ENCODE measurements at places on chromosomes 11 and 22.

DNA sequence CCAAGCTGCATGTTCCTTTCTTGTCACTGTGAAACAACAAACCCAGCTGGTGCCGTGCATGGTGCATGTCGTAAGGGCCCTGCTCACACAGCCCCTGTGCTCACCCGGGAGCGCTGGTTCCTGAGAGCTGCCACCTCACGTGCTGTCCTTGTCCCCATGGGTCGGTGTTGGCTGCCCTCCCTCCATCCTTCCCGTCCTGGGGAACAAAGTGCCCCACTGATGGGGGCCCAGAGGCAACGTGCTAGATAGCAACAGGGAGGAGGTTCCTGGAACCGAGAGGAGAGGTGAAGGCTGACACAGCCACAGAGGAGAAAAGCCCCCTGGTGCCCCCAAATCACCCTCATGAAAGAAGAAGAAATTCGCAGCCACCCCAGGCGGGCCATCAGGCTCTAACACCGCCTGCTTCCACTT, 56.6 kb upstream of the SLC22A12 start:
- DNase-seq, result no peak

DNA sequence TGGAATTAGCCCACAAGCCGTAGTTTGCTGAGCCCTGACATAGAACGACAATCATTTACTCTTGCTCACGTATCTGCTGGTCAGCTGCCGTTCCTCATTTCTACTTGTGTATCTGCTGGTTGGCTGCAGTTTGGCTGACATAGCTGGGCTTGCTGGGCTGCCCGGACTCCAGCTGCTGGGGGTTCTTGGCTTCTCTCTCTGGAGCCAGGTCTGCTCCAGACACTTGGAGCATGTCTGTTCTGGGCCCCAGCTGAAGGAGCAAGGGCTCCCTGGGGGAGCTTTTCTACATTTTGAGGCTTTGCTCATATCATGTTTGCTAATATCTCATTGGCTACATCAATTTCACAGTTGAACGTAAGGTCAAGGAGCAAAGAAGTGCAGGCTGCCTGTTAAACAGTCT, 47.3 kb downstream of the PRDM11 start:
- no peak for DNase-seq

GRCh38 chr11:2312232-2313042, 10.6 kb downstream of the TSPAN32 start:
- DNase-seq, result no peak

DNA sequence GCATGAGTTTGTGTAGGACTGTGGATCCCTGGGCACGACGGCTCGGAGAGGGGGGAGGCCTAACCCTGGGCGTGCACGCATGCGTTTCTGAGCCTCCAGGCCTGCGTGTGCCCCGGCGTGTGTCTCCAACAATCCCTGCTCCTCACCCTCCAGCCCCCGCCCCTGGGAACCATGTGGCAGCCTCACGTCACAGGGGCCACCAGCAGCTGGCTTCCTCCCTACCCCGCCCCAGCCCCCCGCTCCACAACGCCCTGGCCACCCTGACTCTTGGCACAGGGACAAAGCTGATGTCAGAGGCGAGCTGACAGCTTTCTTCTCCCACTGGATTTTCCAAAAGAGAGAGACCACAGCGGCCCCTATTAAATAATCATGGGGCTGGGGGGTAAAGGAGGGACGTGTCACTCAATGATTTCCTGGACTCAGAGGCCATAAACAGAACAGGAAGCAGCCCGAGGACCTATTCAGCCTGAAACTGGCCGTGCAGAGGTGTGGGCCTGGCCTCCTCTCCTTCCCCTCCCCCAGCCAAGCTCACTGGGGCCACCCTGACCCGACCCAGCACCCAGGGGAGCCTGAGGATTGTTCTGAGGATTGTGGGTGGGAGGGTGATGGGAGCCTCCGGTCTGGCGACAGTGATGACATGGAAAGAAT, 6.8 kb upstream of the LIF start:
- no peak for DNase-seq

DNA sequence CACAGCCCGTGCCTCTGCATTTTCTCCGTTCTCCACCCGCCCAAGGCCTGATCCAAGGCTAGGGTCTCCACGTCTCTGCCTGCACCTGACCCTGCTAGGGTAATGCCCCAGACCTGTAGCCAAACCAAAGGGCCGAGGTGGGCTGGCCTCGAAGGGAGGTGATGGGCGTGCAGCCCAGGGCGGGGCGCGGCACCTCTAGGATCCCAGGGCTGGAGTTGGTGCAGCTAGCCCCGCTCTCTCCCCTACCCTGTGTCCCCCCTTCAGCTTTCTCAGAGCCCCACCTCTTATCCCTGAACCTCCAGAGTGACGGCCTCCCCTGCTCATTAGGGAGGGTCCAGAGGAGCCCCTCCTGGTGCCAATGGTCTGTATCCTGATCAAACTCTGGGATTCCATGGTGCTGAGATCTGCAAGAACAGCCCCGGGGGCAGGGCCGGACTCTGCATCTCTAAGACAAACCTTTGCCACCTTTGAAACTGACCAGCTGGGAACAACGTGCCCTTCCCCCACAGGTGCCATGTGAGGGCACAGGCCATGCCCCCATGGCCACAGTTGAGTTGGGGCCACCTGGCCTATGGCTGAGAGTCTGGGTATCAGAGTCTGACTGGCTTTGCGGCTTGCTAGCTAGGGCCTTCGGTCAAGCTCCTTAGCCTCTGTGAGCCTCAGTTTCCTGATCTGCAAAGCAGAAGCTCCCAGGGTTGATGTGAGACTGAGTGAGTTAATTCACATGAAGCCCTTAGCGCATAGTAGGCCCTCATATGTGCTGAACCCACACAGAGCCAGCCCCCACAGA, 23.1 kb upstream of the CBX7 start:
- DNase-seq, result peak; percentile 19

DNA sequence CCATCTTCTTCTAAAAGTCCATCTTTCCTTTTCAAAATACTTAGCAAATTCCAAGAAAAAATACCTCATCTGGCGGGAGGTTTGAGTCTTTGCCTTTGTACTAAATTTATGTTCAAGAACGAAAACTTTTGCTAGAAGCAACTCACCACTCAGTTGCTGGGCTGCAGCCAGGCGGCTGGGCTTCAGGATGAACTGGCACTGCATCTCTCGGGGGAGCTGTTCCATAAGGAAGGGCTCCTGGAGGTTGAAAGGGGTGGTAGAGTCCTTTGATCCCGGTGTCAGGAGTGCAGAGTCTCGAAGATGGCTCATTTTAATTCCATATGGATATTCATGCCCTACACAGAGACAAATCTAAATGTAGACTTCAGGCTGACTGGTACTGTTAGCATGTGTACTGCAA, 105.8 kb downstream of the ARHGAP20 start:
- no peak for DNase-seq

DNA sequence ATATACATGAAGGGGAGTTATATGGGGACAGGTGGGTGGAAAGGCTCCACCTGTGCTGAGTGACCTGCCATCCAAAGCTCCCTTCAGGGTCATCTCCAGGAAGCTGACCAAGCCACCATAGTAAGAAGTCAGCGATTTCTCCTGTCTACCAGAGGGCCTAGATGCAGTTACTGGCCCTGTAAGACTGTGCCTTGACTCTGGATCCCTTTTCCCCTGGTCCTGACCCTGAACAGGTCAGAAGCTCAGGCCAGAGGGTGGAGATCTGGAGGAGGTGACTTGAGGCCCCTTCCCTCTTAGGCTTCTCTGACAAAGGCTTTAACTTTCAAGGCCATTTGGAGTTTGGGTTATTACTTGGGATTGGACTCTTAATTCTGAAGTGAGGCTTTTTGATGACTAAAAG, 69.7 kb downstream of the GDPD4 start:
- DNase-seq, result no peak

DNA sequence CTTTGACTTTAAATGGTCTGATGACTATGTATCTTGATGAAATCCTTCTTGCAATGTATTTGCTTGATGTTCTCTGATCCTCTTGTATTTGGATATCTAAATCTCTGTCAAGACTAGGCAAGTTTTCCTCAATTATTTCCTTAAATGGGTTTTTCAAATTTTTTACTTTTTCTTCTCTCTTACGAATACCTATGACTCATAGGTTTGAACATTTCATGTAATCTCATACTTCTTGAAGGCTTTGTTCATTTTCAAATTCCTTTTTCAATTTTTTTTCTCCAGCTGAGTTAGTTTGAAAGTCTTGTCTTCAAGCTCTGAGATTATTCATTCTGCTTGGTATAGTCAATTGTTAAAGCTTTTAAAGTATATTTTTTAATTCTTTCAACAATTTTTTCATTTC, 13.1 kb downstream of the OR10W1 start:
- DNase-seq, result no peak

DNA sequence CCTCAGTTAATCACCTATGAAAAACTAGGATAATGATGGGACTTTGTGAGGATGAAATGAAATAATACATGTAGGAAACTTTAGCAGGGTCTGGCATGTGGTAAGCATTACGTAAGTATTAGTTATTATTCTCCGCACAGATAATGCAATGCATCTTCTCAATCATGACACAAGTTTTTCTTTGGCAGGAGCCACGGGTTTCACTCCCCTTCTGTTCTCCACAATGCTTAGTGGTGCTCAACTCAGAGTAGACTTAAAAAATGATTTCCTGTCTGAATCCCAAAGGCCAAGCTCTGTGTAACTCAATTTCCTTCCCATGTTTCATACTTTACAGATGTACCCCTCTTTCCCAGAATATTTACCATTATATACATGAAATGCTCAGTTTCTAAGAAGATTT, 82.9 kb downstream of the CCDC34 start:
- no peak for DNase-seq

- DNase-seq, result no peak
Measured at GRCh38 chr11:33025339-33025722, 9.7 kb downstream of the DEPDC7 start.

GRCh38 chr11:115251126-115251525, 253.1 kb downstream of the CADM1 start:
- no peak for DNase-seq

DNA sequence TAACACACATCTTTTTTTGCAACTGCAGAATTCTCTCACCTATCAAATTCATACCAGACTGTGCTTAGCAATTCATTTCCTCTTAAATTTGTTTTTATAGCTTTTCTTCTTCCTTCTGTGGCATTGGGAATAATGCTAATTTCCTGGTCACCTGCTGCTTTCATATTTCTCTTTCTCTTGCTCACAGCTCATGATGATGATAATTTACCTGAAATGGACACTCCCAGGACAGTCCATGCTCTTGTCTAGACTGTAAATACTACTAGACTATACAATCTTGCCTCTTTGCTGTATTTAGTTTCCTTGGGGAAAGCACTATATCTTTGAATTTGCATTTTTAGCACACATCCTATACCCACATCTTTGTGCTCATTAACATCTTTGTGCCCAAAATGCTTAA, 15.5 kb downstream of the CASP5 start:
- DNase-seq, result no peak

GRCh38 chr11:34855754-34856095, 60.5 kb downstream of the APIP start:
- DNase-seq, result no peak

DNA sequence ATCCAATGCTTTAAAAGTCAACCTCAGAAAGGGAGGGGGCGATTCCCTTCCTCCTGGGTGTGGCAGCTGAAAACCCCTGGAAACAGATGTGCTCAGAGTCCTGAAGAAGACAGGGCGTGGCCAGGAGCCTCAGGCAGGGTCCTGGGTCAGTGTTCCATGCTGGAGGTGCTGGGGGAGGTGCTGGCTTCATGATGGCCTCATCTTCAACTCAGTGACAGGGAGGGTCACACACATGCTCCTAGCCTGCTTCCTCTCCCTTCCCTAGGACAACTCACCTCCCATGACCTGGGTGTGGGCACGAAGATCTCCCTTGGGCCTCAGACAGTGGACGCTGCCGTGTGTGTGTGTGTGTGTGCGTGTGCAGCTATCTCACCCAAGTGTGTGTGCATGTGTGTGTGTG, 245.6 kb upstream of the B3GAT1 start:
- no peak for DNase-seq

- DNase-seq, result no peak
Measured at GRCh38 chr11:62959422-62959980, 25.3 kb downstream of the SLC22A6 start.

DNA sequence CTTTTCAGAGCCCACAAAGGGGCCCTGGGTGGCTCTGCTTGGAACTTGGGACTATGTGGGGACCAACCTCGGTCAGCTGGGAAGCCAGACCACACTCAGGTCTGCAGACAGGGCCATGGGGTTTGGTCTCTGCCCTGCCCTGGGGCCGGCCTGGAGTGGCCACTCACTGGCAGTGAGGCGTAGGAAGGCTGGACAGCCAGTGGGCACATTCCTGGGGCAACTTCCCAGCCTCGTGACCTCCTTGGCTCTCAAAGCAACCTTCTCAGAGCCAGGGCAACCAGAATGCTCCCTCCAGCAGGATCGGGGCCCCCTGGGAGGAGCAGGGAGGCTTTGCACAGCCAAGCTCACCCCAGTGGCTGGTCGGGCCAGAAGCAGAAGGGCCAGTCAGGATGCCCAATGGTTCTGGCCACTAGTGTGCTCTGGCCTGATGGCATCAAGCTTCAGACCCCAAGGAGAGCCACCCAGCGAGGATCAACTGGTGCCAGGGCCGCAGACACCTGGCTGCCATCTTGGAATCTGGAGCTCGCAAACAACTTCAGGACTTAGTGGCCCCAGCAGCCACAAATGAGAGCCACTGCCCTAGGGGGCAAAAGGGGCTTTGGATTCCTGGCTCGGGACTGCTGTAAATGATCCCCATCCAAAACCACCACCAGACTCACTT, 87.1 kb downstream of the MYEOV start:
- no peak for DNase-seq

DNA sequence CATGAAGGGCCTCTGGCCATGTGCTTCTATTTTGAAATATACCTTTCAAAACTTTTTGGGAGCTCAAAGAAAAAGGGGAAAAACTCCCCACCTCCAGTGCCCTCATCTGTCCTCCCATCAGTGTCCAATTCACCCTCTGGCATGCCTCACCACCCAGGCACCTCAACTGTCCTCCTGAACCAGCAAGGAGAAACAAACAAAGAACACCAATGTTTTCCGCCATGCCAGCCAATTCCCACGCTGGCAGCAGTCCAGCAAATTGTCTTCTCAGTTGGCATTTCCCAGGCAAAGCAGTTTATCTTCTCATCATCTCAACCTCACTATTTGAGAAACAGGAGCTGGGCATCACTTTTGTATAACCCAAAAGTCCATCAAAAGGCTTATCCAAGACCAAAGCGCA, 496.9 kb downstream of the SOX6 start:
- DNase-seq, result no peak

- no peak for DNase-seq
Measured at GRCh38 chr11:101474666-101475065, 109.1 kb downstream of the TRPC6 start.

DNA sequence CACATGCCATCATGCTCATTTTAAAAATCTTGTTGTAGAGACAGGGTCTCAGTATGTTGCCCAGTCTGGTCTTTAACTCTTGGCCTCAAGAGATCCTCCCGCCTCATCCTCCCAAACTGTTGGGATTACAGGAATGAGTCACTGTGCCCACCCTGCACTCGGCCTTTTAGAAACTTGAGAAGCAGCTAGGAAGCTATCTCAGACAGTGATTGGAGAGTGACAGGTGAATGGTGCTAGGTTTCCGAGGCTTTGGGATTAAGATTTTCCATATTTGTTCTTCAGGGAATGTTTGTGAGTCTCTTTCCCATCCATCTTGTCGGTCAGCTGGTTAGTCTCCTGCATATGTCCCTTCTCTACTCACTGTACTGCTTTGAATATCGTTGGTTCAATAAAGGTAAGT, 10.5 kb downstream of the EI24 start:
- DNase-seq, result no peak
